ENCODE measurements at places on chromosomes 6 and 20.

GRCh38 chr6:77371748-77372147, 91.5 kb downstream of the HTR1B start:
- no peak for DNase-seq

DNA sequence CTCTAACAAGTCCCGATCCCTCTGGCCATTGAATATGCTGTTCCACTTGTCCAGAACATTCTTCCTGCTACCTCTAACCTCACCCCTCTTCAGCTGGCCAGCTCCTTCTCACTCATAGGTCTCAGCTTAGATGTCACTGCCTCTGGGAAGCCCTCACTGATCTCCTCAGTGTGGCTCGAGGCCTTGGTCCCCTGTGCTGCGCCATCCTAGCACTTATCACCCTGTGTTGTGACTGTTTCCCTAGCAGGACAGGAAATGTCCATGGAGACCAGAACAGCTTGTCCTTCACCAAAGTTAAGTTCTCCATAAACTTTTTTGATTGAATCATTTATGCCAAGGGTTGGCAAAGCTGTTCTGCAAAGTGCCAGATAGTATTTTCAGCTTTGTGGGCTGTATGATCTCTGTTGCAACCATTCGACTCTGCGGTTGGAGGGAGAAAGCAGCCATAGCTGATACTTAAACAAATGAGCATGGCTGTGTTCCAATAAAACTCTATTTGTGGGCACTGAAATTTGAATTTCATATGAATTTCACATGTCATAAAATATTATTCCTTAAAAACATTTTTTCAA, 6.5 kb upstream of the BNIP5 start:
- DNase-seq = no peak

DNA sequence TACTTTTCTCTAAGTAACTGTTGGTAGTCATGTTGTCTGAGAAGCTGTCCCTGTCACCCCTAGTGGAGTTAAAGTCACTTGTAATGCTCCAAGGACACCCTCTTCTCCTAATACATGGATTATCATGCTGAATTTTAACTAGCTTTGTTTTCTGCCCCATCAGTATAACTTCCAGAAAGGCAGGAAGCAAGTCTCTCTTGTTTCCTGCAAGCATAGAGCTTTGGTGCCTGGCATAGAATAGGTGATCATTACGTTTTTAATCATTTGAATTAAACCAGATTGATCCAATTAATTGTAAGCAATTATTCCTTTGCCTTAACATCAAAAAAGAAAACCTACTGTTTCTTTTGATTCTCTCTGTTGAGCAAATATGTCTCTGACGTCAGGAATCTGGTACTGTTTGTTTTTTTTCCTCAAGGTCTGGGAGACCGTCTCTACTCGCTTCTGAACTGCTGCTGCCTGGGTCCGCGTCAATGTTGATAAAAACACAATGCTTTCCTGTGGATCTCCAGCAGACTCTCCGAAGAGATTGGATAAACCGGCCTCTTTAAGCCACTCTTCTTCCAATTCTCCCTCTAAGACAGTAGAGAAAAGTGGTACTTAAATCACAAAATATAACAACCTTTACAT, 71.8 kb downstream of the ARHGAP18 start:
- no peak for DNase-seq

GRCh38 chr6:4474810-4475209, 301.4 kb upstream of the CDYL start:
- DNase-seq = no peak
